ENCODE measurements at places on chromosomes 16 and 17.
A peak's percentile ranks its signal among the peaks of the same experiment; 100 is the strongest.

- no peak for DNase-seq
Measured at GRCh38 chr17:69812240-69812837, 262.7 kb upstream of the KCNJ16 start.

DNA sequence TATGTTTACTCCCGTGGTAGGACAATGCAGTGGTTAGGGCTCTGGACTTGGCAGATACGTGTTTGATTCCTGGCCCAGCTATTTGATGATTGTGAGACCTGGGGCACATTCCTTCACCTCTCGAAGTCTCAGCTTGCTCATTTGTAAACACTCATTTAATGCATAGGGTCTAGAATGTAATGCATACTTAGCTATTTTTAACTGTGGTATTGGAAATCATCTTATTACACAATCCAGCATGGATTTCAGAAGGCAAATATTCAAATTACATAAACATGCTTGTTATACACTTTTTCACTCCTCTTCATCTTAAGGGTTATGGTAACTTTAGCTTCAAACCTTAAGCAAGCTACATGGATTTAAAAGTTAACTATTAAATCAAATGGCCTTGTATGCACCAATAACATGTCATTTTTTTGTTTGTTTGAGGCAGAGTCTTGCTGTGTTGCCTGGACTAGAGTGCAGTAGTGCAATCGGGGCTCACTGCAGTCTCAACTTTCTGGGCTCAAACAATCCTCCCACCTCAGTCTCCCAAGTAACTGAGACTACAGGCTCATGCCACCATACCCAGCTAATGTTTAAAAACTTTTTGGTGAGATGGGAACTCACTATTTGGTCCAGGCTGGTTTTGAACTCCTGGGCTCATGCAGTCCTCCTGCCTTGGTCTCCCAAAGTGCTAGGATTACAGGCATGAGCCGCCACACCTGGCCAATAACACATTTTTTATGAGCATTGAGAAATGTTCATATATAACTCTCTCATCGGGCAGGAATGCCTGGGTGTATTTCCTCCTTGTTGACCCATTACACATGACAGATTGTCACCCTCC lies 52.5 kb downstream of the VAT1L start:
- DNase-seq = peak; percentile 21

DNA sequence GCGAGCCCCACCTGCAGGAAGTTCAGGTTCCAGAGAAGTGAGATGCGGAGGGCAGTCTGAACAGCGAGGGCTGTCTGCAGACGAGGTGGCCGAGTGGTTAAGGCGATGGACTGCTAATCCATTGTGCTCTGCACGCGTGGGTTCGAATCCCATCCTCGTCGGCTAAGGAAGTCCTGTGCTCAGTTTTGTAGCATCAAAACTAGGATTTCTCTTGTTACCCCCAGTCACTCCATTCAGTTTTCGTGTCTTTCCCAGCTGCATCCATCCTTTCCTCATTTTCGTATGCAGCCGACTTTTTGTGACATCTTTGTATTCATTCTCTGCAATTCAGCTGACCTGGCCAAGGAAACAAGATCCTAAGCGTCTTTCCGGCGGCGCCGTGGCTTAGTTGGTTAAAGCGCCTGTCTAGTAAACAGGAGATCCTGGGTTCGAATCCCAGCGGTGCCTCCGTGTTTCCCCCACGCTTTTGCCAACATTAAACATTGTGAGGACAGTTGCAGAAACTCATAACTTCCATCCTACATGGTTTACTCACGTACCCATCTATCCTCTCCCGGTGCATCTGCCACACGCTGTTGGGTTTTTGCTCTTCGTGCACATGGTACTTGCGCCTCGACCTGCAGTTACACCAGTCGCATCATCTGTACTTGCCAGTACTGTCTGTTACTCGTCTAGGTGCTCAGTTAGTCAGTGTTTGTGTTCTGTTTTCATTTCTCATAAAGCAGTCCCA lies 3.0 kb downstream of the BORCS6 start:
- peak; percentile 94 for DNase-seq

GRCh38 chr17:339193-340061 lies 13.2 kb downstream of the RPH3AL start:
- no peak for DNase-seq

DNA sequence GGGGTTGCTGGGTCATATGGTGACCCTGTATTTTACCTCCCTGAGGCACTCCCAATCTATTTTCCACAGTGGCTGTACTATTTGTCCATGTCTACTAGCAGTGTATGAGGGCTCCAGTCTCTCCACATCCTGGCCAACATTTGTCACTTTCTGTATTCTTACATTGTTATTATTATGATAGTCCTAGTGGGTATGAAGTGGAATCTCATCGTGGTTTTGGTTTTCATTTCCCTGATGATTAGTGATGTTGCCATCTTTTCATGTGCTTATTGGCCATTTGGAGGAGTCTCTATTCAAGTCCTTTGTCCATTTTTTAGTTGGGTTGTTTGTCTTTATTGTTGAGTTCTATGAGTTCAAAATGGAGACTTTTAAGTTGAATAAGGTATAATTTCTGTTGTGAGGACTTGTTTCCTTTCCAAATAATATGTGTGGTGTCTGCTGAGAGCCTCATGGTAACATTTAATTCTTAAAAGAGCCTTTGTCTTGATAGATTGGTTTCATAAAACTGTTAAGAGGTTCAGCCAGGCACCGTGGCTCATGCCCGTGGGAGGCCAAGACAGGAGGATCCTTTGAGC lies 108.2 kb downstream of the RPTOR start:
- DNase-seq = no peak

- no peak for DNase-seq
Measured at GRCh38 chr17:3260600-3260999, 37.6 kb downstream of the OR3A1 start.

DNA sequence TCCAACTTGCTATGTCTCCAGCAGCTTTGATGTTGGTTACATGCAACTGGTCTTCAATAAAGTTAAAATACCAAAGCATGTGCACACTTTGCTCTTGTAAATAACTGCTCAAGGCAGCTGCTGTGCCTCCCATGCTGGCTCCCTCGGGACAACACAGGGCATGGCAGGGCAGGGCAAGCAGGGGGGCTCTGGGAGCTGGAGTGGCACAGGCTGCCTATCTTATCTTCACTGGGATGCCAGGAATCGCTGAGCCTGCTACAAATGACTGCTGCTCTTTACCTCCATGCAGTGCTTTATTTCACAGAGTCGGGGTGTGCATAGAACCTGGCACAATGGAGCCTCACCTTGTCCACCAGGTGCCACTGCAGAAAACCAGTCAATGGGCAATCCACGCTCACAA lies 21.8 kb downstream of the PEMT start:
- DNase-seq = no peak
